GDM1 (cell line): ENCODE measurements at places on chromosomes 7 and 10.
A peak's percentile ranks its signal among the peaks of the same experiment; 100 is the strongest.

DNA sequence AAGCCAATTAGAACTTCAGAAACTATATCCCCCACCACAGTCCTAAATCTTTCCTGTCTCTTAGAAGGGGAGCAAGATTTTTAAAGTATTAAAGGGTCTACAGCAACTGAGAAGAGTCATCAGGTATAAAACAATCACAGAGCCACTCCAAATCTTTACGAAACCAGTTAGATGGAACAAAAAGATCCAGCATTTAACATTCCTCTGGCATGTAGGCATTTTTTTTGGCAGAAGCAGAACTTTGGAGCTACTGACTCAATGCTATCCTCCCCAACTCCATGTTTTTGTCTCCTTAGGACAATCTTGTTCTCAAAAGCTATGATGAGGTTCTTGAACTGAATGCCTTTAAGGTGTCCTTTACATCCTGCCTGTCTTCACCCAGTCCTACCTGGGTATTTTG lies 333.3 kb downstream of the PRPF18 start:
- DNase-seq, result no peak

DNA sequence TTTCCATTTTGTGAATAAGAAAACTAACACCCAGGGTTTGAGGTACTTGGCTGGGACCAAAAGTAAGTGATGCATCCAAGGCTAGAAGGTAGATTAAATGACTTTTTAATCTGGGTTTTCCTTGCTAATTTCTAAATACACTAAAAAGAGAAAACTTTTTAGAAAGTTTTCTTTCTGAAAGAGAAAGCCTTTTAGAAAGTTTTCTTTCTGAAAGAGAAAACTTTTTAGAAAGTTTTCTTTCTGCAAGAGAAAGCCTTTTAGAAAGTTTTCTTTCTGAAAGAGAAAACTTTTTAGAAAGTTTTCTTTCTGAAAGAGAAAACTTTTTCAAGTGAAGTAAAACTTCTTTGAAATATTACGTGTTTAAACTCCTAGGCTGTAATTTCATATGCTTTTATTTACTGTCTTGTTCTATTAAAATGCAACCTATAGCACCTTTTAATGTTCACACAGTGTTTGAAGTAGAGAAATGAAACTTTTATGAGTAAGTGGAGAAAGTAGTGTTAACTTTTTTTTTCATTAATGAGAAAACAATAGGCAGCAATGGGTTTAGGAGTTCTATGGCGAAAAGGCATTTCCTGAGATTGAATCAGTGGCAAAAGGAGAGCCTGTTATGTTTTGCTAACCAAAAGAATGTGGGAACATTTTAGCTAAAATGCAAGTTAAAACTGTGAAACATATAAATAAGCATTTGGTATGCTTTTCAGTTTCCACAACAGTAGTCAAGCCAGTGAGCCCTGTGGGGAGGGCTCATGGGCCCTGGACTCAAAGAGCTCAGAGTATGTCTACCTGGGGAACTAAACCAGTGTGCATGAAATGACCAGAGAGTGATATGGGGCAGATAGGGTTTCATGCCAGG lies 103.7 kb downstream of the RBM20 start:
- DNase-seq, result no peak

- DNase-seq, result no peak
Observed at GRCh38 chr10:128630787-128631252, 504.6 kb upstream of the MKI67 start.

GRCh38 chr7:82975811-82976468 lies 186.7 kb downstream of the PCLO start:
- no peak for DNase-seq

DNA sequence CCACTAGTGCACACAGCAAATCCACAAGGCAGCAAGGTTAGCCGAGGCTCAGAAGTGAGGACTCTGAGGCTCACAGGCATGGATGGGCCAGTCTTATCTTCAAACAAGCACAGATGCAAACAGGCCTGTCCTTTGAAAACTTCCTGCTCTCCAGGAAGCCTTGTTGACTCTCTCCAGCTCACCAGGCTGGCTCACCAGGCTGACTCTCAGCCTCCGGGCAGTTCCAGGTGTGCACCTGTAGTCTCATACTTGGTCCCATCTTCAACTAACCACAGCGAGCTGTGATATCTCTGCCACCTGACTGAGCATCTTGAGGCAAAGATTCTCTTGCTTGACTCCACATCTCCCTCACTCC lies 173.9 kb upstream of the ZMIZ1 start:
- DNase-seq, result no peak

DNA sequence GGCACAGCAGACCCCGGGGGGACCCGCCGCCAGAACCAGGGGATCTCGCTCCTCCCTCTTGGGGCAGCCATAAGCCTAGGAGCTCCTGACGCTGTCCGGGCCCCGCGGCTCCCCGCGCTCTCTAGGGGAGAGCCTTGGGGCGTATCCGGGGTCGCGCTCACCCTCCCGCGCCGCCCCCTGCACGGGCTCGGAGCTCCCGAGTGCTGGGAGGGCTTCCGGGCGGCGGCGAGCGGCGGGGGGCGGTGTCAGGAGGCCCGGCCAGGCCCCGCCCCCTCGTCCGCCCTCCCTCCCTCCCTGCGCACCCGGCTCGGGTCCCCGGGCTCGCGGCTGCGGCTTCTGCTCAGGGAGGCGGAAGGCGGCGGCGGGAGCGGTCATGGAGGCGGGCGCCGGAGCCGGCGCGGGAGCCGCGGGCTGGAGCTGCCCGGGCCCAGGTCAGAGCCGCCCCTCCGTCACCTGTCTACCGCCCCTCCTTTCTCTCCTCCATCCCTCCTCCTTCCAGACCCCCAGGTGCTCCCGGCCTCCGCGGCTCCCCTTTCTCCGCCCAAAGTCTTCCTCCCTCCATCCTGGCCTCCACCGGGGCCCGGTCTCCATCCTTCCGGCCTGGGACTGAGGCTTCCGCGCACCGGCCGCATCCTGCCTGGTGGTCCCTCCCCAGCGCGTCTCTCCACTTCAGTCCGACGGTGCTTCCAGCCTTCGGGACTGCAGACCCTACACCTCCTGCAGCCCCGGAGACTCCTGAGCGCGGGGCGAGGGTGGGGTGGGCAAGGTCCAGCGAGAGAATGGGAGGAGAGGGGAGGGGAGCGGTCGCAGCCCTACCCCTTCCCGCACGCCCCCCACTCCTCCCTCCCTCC lies at the start of gene CCDC136:
CCDC136 (plus strand) TSS at position 848 of the 851 bp plus-strand sequence. CDS start 444 bp downstream, outside the sequence.
- peak; percentile 46 for DNase-seq

DNA sequence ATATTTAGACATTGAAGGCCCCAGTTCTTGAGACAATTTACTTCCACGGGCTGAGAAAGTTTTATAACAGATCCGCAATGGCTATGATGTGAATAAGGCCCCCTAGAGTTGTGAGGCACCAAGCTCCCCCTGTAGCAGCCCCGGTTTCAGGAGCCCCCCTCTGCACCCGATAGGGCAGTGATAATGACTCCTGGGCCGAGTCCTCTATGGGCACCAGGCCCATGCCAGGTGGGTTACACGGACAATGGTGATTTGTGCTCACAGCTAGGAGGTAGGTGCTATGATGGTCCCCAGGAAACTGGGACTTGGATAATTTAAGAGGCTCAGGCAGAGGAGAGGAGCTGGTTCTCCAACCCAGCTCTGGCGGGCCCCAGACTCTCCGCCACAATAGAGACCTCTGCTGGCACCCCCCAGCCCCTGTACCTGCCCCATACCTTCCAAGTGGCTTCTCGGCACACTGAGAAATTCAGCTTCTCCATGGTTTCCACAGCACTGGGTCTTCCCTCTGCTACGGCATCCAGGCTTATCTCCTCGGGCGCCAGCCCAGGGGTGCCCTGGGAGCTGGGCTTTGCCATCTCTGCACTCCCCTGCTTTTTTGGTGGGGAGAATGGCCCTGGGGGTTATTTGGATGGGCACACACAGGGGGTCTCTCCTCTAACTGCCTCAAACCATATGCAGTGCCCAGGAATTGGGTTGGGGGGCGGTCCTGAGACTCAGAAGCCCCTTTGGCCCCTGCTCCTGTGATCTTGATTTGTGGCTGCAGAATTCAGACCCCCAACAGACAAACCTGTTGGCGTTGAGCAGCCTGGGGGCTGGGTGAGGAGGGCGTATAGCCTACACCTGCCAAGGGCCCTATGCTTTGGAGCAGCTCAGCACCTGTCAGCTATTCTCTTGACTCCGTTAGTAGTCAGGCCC lies 12.2 kb upstream of the KCP start:
- DNase-seq, result no peak

- DNase-seq, result no peak
Observed at GRCh38 chr7:55247428-55247827, 117.7 kb upstream of the LANCL2 start.
